HFFc6 (cell line): ENCODE measurements at places on chromosomes 7 and 10.

- no peak overlapping the region for H3K4me3 ChIP-seq
- H3K36me3 ChIP-seq: no peaks in the 10 kb centered on the region
- DNase-seq: no peak
Observed at GRCh38 chr7:18771834-18772566, 276.5 kb downstream of the HDAC9 start.

- H3K27ac ChIP-seq: no peak overlapping the region
- H3K4me1 ChIP-seq: no peaks in the 10 kb centered on the region; the same call in 1 of the 2 replicates
- H3K36me3 ChIP-seq: no peaks in the 10 kb centered on the region
- DNase-seq: peak; percentile 35
Observed at GRCh38 chr7:20229646-20230500, 12.7 kb upstream of the MACC1 start.

- H3K4me1 ChIP-seq: no peaks in the 10 kb centered on the region
- no peak overlapping the region for H3K27ac ChIP-seq
- no peak overlapping the region for H3K4me3 ChIP-seq
- no peaks in the 10 kb centered on the region for H3K36me3 ChIP-seq
Observed at GRCh38 chr10:98063740-98064027, 33.3 kb upstream of the CRTAC1 start.

GRCh38 chr7:96040250-96040772 lies 268.0 kb downstream of the DYNC1I1 start:
- no peaks in the 10 kb centered on the region for H3K27me3 ChIP-seq
- H3K27ac ChIP-seq: no peak overlapping the region
- H3K36me3 ChIP-seq: no peaks in the 10 kb centered on the region
- DNase-seq: no peak
- H3K4me1 ChIP-seq: no peaks in the 10 kb centered on the region

- peak overlapping the region; percentile 95 for H3K27ac ChIP-seq
- peak overlapping the region; percentile 99 for H3K4me3 ChIP-seq
- peak; percentile 71 for DNase-seq
- H3K27me3 ChIP-seq: no peaks in the 10 kb centered on the region
- H3K4me1 ChIP-seq: peaks cover 49% of the 10 kb centered on the region
- peaks cover 25% of the 10 kb centered on the region for H3K36me3 ChIP-seq
Observed at GRCh38 chr10:102133373-102134195, 744 bp downstream of the PPRC1 start.

DNA sequence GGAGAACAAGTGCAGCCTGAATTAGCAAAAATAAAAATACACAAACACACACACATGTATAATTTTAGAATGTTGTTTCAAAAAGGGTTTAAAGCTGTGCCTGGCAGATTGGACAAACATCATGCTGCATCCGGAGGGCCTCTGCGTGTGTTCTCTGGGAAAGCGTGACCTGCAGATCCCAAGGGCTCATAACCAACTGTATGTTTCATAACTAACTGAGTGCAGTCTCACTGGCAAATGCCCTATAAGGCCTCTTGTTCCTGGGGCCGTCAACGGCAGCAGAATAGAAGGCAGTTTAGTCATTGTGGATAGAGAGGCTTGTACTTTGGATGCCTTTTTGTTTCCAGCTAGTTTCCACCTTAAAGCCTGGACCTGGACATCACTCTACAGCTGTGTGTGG lies 243.8 kb upstream of the KIAA1217 start:
- no peak for DNase-seq
- no peaks in the 10 kb centered on the region for H3K4me1 ChIP-seq
- H3K4me3 ChIP-seq: no peak overlapping the region
- H3K27me3 ChIP-seq: peaks cover 1% of the 10 kb centered on the region; the same call in 1 of the 2 replicates

GRCh38 chr7:137488038-137488437 lies 144.5 kb upstream of the PTN start:
- H3K4me1 ChIP-seq: peaks cover 11% of the 10 kb centered on the region
- 0 out of 2 replicates have a peak, but pooled peaks cover under 1% of the 10 kb centered on the region for H3K36me3 ChIP-seq

GRCh38 chr10:125121003-125121402 lies 39.4 kb downstream of the CTBP2 start:
- H3K27me3 ChIP-seq: no peaks in the 10 kb centered on the region; the same call in 1 of the 2 replicates
- H3K4me1 ChIP-seq: peaks cover 70% of the 10 kb centered on the region
- no peak for DNase-seq

- peaks cover 25% of the 10 kb centered on the region for H3K4me1 ChIP-seq
- H3K4me3 ChIP-seq: no peak overlapping the region
- no peaks in the 10 kb centered on the region for H3K36me3 ChIP-seq
- no peak overlapping the region for H3K27ac ChIP-seq
- DNase-seq: no peak
Observed at GRCh38 chr7:134545918-134546317, 3.0 kb upstream of the AKR1B15 start.

DNA sequence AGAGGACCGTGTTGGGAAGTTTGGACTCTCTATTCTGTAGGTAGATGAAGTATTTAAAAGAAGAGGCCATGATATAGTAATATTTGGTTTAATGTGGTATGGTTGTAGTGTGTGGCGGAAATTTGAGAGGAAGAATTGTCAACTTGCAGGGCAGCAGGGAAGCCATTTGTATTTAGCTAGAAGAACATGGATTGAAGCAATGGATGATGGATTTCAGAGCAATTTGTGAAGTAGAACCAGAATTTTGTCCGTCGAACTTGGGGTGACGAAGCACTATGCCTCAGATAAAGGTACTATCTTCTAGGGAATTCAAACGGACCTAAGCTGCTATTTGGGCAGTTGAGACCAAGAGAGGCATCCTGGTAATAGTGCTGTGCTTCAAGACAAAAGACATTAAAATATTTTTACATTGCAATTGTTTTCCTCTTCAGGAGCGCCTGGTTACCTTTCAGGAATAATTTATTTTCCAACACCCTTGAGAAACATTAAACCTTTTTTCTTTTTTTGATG lies 615 bp upstream of the WBP1L start:
- DNase-seq: no peak
- H3K4me1 ChIP-seq: peaks cover 35% of the 10 kb centered on the region
- no peaks in the 10 kb centered on the region; the same call in 1 of the 2 replicates for H3K36me3 ChIP-seq
- H3K27ac ChIP-seq: peak overlapping the region; percentile 79

DNA sequence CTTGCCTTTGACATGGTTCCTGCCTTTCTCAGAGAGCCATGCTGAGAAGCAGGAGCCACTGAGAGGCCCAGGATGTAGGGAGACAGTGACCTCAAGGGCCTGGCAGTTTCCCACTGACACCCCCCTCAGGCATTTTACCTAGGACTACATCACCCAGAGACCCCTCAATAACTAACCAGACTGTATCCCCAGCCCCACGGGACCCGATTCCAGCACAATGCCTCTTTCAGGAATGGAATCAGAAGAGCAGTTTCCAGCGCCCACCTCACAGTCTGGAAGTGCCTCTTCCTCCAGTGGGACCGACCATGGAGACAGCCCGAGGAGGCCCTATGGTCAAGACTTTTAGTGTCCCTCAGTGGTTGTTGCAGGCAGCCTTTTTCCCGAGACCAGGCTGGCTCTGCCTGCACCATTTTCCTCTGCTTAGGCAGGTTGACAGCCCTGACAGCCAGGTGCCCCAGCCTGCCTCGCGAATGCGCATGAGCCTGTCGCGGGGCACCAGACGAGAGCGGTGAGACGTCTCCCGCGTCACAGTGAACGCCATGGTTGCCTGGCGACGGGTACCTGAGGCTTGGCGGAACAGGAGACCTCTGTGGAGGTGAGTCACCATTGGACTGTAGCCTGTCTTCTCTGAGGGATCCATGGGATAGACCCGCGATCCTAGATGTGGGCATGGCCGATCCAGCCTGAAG lies 28.4 kb upstream of the ZNF273 start:
- no peak overlapping the region for H3K27ac ChIP-seq
- no peak overlapping the region for H3K4me3 ChIP-seq
- H3K4me1 ChIP-seq: no peaks in the 10 kb centered on the region
- DNase-seq: no peak
- peaks cover 23% of the 10 kb centered on the region for H3K36me3 ChIP-seq

DNA sequence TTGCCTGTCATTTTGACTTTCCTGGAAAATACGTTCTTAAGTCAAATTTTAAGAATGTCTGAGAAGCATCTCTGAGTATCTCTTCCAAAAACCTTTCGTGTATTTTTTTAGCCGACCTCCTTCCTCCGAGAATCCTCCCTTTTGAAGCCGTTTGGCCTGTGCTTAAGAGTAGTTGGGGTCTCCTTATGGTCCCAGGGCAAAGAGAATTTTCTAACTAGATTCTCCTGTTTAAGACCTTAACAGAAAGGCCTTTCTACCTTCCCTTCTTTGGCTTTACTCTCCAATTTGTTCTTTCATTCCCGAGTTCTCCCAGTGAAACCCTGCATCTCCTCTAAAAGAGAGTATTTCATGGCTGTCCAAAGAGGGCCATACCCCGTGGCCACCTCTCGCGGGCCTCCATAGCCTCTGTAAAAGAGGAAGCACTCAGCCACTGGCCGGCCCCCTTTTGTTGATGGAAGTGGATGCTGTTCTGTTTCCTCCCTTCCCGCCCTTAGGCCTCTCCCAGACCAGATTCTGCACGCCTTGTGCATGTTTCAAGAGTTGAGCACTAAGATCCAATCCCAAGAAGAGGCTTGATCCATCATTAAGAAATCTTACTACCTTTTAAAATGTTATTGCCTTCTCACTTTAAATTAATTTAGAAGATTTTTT lies 6.6 kb upstream of the FEZF1 start:
- peaks cover 39% of the 10 kb centered on the region for H3K27me3 ChIP-seq
- H3K4me1 ChIP-seq: peaks cover 6% of the 10 kb centered on the region; the same call in 1 of the 2 replicates

GRCh38 chr10:112803961-112804401 lies 146.1 kb upstream of the TCF7L2 start:
- no peak overlapping the region for H3K27ac ChIP-seq
- no peak overlapping the region for H3K4me3 ChIP-seq
- peaks cover 11% of the 10 kb centered on the region; the same call in 1 of the 2 replicates for H3K36me3 ChIP-seq
- H3K27me3 ChIP-seq: no peaks in the 10 kb centered on the region

DNA sequence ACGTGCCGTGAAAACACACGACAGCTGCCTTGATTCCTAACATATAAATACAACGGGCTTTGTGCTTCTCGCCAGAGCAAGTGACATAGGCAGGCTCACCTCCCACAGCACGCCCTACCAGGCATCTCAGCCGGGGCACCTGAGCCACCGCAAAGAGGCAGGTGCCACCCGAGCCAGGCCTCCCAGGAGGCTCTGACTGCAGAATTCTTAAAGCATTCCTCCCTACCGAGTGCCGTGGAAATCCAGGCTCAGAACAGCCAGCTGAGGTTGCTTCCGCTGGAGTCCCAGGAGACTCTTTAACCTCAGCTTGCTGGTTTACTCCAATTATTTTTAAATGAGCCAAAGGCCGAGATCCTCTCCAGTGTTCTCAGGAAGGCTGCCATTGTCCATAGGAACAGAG lies 206.5 kb downstream of the USP6NL start:
- peaks cover 4% of the 10 kb centered on the region; the same call in 1 of the 2 replicates for H3K27me3 ChIP-seq
- no peaks in the 10 kb centered on the region for H3K4me1 ChIP-seq
- no peak overlapping the region for H3K27ac ChIP-seq

DNA sequence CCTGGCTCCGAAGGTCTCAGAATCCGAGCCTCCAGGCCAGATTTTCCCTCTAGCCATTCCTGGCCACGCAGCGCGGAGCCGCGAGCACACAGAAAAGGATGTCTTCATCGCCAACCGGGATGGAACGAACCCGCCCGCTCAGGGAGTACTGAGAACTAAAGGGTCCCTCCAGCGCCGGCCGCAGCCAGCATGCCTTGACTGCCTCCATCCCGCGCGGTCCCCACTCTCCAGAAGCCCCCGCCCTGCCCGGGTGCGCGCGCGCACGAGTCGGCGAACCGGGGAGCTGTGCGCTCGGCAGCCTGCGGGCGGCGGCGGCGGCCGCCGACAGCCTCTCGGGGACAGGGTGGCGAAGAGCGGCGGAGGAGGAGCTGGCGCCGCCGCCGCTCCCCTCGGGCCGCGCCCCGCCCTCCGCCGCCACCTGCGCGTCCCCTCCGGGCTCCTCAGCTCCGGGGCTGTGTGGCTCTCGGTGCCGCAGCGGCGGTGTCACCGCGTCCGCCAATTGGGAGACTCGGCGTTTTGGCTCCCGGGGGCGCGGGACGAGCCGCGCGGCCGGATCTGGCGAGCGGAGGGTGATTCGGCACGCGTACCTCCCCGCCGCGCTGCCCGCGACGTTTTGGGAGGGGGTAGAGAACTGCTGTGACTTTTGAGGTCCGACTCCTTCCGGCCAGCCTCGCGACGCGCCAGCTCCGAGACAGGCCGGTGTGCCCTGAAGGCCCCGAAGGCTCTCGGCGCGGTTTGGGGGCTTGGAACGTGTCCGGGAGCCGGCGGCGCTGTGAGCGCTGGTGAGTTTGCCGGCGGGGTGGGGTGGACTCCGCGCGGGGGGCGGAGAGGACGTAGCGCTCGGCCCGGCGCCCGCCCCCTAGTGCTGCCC lies 453 bp upstream of the GALNT17 start:
- no peak overlapping the region for H3K27ac ChIP-seq
- no peak overlapping the region for H3K4me3 ChIP-seq
- peaks cover 7% of the 10 kb centered on the region for H3K36me3 ChIP-seq
- DNase-seq: no peak
- no peaks in the 10 kb centered on the region for H3K4me1 ChIP-seq

DNA sequence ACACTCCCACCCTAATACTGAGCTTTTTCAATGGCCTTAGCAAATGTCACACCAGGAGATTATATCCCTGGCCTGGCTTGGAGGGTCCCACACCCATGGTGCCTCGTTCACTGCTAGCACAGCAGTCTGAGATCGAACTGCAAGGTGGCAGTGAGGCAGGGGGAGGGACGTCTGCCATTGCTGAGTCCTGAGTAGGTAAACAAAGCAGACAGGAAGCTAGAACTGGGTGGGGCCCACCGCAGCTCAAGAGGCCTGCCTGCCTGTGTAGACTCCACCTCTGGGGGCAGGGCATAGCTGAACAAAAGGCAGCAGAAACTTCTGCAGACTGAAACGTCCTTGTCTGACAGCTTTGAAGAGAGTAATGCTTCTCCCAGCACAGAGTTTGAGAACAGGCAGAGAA lies 338.9 kb upstream of the MBL2 start:
- H3K4me1 ChIP-seq: no peaks in the 10 kb centered on the region
- H3K27me3 ChIP-seq: no peaks in the 10 kb centered on the region
- DNase-seq: no peak
- H3K4me3 ChIP-seq: no peak overlapping the region

- H3K36me3 ChIP-seq: no peaks in the 10 kb centered on the region
- no peak overlapping the region for H3K27ac ChIP-seq
- H3K27me3 ChIP-seq: peaks cover 3% of the 10 kb centered on the region; the same call in 1 of the 2 replicates
- DNase-seq: no peak
Observed at GRCh38 chr10:18261063-18261610, 120.9 kb downstream of the CACNB2 start.

DNA sequence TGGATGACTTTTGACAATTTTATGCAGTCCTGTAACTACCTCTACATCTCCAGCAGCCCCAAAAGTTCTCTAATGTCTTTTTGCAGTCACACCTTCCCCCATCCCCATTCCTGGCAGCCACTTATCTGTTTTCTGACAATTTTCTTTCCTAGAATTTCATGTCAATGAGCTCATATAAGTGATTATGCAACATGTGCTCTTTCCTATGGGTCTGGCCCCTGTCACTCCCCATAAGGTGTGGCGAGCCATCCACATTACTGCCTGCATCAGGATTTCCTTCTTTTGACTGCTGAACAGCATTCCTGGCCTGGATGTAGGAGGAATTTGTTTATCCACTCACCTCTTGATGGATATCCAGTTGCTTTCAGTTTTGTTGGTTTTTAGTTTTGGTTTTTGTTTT lies 146.7 kb upstream of the MGMT start:
- no peak overlapping the region for H3K4me3 ChIP-seq
- H3K27me3 ChIP-seq: no peaks in the 10 kb centered on the region; the same call in 1 of the 2 replicates
- H3K4me1 ChIP-seq: no peaks in the 10 kb centered on the region

GRCh38 chr10:26579256-26580063 lies 118.0 kb upstream of the PDSS1 start:
- H3K27me3 ChIP-seq: no peaks in the 10 kb centered on the region; the same call in 1 of the 2 replicates
- no peak for DNase-seq
- no peak overlapping the region for H3K27ac ChIP-seq
- H3K36me3 ChIP-seq: no peaks in the 10 kb centered on the region
- H3K4me1 ChIP-seq: no peaks in the 10 kb centered on the region; the same call in 1 of the 2 replicates
